NCI-H2107 (cell line): ENCODE measurements at places on chromosomes 1 and 21.

- no peak for DNase-seq
Observed at GRCh38 chr1:54973205-54973921, 7.1 kb upstream of the TMEM61 start.

- no peak for DNase-seq
Observed at GRCh38 chr1:168387781-168388760, 107.4 kb downstream of the TBX19 start.

DNA sequence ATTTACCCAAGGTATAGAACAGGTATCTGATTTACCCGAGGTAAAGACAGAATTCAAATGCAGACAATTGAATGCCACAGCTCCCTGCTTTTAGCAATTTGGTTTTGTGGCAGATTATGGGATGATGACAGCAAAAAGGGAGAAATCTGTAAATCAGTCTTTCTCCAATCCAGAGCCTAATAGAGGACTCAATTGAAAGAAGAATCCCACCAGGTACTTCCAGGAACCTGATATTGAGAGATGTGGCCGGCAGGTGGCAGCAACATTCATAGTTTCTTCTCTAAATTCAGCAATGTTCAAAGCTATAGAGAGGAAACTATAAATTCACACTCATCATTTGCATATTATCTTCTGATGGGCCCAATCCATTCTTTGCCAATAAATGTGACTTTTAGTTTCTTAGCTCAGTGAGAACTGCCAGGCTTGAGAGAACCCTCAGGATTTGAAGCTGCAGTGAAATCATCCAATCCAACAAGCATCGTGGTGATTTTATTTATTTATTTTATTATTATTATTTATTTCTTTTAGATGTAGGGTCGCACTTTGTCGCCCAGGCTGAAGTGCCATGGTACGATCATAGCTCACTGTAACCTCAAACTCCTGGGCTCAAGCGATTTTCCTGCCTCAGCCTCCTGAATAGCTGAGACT is 9.8 kb upstream of the PHACTR4 start:
- peak; percentile 39 for DNase-seq

DNA sequence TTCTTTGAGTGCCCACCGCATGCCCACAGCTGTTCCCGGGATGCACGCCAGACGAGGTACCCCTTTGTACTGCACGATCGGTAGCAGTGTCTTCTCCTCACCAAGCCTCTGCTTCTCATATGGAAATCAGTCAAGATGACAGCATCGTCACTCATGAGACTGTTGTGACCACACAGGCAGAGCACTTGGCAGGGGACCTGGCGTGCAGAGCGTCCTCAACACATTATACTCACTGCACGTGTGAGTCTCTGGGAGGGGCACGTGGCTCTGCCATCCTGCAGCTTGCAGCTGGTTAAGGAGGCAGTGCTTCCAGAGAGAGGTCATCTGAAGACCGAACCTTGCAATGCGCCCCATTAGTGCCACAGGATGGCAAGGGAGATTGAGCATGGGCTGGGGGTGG is 266.8 kb downstream of the NPHP4 start:
- no peak for DNase-seq

DNA sequence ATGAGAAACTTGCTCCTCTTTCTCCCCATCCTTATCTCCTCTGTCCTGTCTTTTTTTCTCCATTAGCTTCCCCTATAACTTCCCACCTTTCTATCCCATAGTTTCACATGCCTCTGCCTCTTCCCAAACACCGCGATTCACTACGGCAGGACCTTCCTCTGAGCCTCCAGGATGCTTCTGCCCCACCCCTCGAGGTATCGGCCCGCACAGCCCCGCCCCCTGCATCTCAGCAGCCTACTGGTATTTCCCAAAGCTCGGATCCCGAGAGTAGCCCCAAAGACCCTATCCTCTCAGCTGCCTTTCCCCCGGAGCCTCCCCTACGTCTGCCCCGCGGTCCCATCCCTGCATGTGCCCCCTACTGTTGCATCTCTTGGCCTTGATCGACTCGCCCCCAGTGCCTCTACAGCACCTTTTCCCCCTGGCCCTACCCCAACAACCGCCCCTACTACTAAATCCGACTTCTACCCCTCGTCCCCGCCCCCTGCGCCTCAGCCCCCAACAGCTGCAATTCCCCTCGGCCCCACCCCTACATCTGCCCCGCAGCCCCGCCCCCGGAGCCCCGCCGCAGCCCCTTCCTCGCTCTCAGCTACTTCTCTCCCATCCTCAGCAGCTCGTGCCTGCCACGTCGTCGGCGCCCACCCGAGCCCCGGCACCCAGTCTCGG is 512 bp downstream of the PIAS3 start:
- no peak for DNase-seq

DNA sequence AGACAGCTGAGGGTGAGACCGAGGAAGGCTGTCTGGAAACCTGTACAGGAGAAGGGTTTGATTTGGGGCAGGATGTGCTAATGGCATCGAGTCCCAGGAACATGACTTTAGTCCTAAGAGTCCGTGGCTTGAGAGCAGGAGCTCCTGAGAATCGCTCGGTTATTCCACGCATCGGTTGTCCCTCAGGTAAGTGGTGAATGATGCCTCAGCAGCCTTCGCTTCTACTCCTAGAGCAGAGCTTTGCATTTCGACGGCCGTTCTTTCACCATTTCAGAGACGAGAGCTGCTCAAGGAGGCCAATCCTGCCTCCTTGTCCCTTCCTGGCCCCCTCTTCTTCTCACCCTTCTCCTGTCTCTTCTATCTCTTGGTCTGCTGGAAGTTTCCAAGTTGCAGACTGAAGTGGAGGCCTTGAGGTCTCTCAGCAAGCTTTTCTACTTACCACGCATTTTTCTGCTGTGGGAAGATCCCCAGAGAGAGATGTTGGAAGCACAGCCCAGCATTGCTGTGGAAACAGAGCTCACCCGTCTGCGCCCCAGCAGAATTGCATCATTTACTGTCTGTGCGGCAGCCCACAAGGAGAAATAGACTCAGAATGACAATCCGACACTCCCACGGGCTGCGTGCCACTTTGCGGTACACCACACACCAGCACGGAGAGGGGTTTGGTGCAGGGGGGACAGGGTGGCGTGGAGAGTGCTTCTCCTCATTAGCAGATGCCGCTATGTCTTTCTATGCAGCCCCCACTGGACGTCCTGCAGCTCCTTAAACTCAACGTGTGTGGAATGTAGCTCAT is 270.7 kb upstream of the C1orf174 start:
- no peak for DNase-seq

- DNase-seq, result no peak
Observed at GRCh38 chr1:178808529-178808928, 62.3 kb downstream of the ANGPTL1 start.

GRCh38 chr1:92990828-92991227 is 29.6 kb upstream of the DIPK1A start:
- DNase-seq, result no peak

DNA sequence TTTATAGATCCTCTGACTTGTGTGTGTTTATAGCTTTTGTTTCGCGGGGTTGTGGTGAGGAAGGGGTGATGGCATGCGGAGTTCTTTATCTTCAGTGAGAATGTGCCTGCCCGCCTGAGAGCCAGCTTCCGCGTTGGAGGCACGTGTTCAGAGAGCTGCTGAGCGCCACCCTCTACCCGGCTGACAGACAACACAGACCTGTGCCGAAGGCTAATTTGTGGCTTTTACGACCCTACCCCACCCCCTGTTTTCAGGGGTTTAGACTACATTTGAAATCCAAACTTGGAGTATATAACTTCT is 14.4 kb upstream of the CD101 start:
- DNase-seq, result no peak

GRCh38 chr1:17744666-17745478 is 10.3 kb upstream of the ACTL8 start:
- no peak for DNase-seq

- DNase-seq, result no peak
Observed at GRCh38 chr1:57109247-57109646, 143.4 kb upstream of the C8B start.

GRCh38 chr1:221473411-221473810 is 268.5 kb downstream of the DUSP10 start:
- DNase-seq, result no peak

DNA sequence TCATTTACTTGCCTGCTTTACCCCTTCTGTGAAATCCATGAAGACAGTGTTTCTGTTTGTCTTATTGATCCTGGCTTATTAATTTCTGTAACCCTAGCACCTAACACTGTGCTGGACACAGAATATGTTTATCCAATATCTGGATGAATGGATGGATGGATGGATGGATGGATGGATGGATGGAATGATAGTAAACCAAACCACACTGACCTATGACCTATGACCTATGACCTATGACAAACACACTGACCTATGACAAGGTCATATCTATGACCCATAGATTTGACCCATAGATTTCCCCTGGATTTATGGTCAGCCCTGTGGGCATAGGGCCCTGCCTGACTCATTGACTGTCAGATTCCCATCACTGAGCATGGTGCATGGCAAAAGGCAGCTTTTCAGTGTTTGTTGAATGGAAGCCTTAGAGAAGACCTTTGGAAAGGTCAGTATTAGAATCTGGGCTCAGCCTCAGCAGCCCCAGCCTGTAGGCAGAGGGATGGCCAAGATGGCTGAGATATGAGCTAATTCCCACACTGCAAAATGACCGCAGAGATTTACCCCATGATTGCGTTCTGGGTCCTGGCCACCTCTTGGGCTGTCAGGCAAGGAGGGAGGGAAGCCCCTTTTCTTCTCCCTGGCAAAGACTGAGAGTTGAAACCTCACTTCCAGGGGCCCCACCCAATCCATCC is 24.6 kb downstream of the IGSF21 start:
- DNase-seq, result no peak

DNA sequence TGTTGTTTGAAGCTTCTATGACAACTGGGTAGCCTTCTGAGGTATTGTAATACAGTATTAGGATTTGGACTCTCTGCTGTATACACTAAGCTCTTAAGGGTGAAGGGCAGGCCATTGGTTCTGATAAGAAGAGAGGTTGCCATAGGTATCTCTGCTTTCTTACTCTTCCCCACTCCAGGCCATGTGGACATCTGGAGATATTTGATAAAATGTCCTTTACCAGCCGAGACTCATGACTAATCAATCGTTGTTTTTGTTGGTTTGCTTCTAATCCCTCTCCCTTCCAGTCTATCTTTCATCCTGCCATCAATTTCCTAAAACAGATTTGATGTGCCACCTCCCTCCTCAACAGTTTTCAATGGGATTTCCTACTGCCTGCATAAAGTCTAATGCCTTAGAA is 64.6 kb upstream of the WDR26 start:
- DNase-seq, result no peak

DNA sequence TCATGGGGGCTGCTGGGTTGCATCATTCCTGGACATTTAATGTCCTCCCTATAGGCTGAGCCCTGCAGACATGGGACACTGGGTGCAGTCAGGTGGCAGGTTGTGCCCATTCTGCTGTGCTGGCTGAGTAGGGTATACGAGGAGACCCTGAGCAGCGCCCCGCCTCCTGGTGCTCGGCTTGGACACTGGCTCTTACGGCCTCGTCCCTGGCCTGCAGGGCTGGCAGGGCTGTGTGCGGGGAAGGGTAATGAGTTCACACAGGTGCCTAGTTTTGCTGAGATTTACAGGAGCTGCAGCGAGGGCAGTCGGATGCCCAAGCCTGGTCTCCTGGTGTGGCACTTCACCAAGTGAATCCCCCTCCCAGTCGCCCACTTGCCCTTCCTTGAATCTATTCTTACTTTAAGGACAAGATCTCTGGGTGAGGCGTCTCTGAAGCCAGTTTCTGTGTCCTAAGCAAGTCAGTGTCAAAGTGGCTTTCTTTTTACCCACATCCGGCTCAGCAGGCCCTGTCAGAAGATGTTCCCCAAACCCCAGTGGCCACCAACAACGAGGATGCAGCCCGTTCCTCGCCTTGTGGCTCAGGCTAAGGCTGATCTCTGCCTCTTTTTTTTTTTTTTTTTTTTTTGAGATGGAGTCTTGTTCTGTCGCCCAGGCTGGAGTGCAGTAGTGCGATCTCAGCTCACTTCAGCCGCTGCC is 73.2 kb downstream of the MAN1C1 start:
- no peak for DNase-seq

- DNase-seq, result no peak
Observed at GRCh38 chr1:160814316-160814715, 18.3 kb downstream of the LY9 start.
